ENCODE measurements at places on chromosomes 11 and 22.

DNA sequence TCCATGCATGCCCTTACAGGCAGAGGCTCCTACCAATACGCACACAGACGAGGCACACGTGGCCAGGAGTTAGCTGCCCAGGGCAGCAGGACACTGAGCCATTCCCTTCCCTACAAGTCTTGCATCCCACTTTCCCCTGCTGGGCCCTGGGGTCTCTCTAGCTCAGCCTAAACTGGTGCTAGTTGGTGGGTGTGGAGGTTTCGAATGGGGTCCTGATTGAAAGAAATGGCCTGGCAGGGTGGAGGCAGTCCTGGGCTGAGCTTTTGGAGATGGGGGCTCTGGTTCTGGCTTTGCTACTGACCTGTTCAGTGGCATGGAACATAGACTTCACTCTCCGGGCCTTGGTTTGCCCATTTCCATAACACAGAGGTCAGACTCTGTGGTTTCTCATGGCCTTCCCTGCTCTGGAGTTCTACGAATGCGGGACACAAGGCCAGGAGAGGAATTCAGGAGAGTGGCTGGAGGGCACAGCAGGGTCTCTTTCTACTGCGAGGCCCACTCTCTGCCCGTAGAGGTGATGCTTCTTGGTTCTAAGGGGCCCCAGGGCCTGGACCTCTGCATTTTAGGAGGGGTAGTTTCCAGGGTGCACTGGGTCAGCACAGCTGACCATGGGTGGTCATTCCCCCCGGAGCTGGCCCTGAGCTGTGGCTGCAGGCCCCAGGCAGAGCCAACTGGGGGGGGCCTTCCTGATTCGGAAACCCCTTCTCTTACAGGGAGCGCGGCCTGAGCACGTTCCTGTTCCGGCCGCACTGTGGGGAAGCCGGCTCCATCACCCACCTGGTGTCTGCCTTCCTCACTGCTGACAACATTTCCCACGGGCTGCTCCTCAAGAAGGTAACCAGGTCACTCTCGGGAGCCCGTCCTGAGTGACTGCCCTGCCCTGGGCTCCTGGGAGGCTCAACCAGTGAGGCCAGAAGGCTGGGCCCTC is 40.0 kb downstream of the RNF141 start:
- DNase-seq: no peak

GRCh38 chr22:45863981-45864751 is 112.8 kb downstream of the WNT7B start:
- peak; percentile 10 for DNase-seq

DNA sequence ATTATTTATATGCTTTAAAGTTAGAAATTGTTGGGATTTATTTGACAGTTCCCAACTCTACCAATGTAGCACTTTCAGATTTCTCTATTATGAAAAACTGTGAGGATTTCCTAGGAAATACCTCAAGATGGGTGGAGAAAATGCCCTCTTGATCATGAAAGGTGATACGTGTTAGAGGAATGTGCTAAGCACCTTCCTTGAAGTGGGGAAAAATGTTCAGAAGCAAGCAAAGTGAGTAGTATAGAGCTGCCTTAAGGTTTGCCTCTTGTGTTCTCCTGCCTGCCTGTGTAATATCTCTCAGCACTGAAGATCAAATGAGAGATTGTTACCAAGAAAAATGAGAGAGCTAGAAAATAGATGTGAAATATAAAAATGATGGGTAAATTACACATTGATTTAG is 58.2 kb downstream of the YAP1 start:
- DNase-seq: no peak

DNA sequence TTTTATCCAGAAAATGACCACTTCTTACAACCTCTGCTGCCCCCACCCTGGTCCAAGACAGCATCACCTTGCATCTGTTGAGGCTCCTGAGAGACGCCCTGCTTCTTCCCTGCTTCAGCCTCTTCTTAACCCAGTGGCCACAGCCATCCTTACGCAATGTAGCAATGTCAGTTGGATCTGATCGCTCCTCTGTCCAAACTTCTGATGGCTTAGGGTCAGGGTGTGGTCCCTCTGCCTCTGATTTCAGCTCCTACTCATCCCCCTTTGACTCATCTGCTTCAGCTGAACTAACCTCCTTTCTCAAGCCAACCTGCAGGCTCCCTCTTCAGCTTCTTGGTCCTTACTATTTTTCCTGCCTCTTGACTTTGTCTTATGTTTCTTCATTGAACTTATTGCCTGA is 280.8 kb downstream of the KIRREL3 start:
- DNase-seq: no peak

DNA sequence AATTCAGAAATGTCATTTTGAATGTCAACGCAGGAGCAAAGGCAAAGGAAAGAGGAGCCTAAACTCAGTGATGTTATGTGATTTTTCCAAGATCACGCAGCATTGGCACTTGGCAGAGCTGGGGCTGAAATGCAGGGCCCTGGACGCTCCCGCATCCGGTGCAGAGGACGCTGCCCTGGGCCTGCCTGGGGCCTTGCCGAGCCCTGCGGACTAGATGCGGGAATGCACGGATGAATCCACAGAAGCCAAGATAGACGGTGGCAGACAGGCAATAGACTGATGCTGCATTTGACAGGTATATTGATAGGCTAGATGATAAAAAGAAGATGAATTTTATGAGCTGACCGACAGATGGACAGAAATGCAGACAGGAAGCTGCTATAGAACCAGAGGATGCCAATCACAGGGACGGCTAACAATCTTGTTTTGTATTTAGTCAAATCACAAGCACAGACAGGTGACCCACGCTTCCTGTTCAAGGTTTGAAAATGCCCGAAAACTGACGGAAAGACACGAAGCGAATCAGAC is 696 bp upstream of the MARK2 start:
- no peak for DNase-seq

DNA sequence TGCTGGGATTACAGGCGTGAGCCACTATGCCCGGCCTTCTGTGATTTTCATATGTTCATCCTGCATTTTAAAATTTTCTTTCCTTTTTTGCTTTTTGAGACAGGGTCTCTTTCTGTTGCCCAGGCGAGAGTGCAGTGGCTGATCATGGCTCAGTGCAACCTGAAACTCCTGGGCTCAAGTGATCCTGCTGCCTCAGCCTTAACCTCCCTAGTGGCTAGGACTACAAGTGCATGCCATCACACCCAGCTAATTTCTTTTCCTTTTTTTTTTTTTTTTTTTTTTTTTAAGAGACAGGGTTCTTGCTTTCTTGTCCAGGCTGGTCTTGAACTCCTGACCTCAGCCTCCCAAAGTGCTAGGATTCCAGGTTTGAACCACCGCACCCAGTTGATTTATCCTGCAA is 54.1 kb upstream of the WT1 start:
- no peak for DNase-seq

- DNase-seq: no peak
These were observed 16.1 kb downstream of the LRRC75B start for GRCh38 chr22:24576778-24577177.

- no peak for DNase-seq
These were observed 39.0 kb upstream of the ADA2 start for GRCh38 chr22:17258015-17258787.

- DNase-seq: no peak
These were observed 35.5 kb upstream of the SPON1 start for GRCh38 chr11:13926981-13927380.

- DNase-seq: no peak
These were observed 41.6 kb downstream of the WEE1 start for GRCh38 chr11:9615031-9615451.
